Chondrocyte (in vitro differentiated cells): ENCODE measurements at places on chromosomes 2 and 18. TPM values are rescaled to one million over a fixed set of nuclear protein-coding genes. Genes with fewer than 3 reads are reported as not detected.
A peak's percentile ranks its signal among the peaks of the same experiment; 100 is the strongest.

GKN2 gene
- total RNA-seq, result not detected in 3 replicates

INHBB gene
- total RNA-seq, result 0.58 to 1.3 TPM (median 0.90 TPM) in 3 replicates

HJURP gene
- 6.9 to 9.2 TPM (median 8.2 TPM) in 3 replicates for total RNA-seq

ANKRD62 gene
- total RNA-seq, result not detected in 3 replicates

HNMT gene
- 2.0 to 4.6 TPM (median 4.5 TPM) in 3 replicates for total RNA-seq

- peaks cover 4% of the 10 kb centered on the region for H3K27me3 ChIP-seq
- DNase-seq, result no peak
- peaks cover 3% of the 10 kb centered on the region for H3K4me1 ChIP-seq
- no peak overlapping the region for H3K4me3 ChIP-seq
- H3K36me3 ChIP-seq, result no peaks in the 10 kb centered on the region
- no peak overlapping the region for H3K27ac ChIP-seq
Measured at GRCh38 chr2:47690132-47690531, 92.8 kb upstream of the MSH6 start.

DNA sequence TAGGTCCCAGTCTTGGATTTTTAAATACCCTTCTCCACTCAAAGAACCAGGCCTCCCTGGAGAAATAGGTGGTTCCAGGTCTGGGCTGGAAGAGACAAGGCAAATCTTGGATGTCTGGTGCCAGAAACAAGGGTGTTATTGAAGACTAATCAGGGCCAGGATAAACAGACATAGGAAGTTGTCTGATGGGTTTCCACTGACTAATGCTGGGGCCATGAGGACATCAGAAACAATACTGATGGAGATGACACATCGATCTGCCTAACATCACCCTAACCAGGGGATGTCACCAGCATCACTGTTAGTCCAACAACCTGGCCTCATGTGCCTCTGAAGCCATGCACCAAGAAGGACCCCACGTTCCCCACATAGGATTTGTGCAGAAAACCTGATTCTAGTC lies 42.5 kb upstream of the GLI2 start:
- H3K4me3 ChIP-seq, result no peak overlapping the region
- no peak overlapping the region for H3K27ac ChIP-seq
- no peaks in the 10 kb centered on the region for H3K36me3 ChIP-seq
- H3K4me1 ChIP-seq, result peaks cover 6% of the 10 kb centered on the region

DNA sequence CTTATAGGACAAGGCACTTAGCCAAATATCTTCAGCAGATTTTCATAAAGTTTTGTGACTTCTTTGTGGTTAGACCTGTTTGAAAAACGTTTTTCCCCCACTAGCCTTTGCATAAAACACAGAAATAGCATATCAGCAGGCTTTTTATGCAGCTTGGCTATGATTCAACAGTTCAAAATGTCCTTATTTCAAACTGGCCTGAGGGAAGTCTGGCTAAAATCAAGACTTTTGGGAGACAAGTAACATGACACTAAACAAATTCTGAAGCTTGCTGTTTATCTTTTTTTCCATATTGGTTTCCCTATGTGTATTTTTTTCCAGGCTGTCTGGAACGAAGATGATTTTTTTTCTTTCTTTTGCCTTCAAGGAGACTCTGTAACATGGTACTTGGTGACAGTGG lies 95.1 kb upstream of the L3MBTL4 start:
- H3K4me3 ChIP-seq, result peak overlapping the region; percentile 20
- no peaks in the 10 kb centered on the region for H3K36me3 ChIP-seq
- peak overlapping the region; percentile 90 for H3K27ac ChIP-seq
- DNase-seq, result no peak
- peaks cover 26% of the 10 kb centered on the region for H3K4me1 ChIP-seq

DNA sequence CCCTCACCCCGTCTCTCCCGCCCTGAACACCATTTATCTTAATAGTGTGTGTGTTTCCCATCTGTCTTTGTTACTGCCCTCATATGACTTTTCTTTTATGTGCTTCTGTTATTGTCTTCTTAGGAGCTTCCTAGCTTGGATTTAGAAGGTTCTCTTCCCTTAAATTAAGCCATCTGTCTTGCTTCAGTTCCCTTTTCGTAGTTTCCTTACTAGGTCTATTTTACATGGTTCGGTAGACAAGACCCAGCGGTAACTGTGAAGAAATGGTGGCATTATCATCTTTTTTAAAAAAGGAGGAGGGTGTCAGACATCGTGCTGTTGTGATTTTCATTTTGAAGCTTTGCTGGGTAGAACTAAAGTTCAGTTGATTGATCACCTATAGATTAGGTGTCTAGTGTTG lies 10.3 kb downstream of the NCK2 start:
- H3K36me3 ChIP-seq, result no peaks in the 10 kb centered on the region
- H3K4me1 ChIP-seq, result peaks cover 37% of the 10 kb centered on the region
- no peak for DNase-seq
- H3K27ac ChIP-seq, result no peak overlapping the region

- no peak overlapping the region for H3K4me3 ChIP-seq
- no peaks in the 10 kb centered on the region for H3K36me3 ChIP-seq
- H3K27me3 ChIP-seq, result peaks cover 2% of the 10 kb centered on the region
- no peak for DNase-seq
Measured at GRCh38 chr2:588074-588645, 89.0 kb downstream of the TMEM18 start.

DNA sequence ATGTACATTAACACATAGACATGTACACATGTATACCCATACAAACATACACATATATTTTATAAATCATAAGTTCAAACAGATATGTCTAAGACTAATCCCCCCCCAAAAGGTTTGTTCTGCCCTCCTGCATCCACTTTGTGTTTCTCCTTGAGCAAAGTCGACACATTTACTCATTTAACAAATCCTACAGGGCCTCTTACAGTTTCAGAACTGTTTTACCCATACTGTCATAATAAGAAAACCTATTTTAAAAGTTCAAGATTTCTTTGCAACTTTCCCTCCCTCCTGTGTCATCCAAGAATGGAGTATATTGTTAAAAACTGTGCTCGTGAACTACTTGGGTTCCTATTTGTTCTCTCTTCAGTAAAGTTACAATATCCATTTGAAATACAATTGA lies 166.7 kb downstream of the L3MBTL4 start:
- no peaks in the 10 kb centered on the region for H3K27me3 ChIP-seq
- no peak overlapping the region for H3K27ac ChIP-seq
- no peak overlapping the region for H3K4me3 ChIP-seq
- no peaks in the 10 kb centered on the region for H3K36me3 ChIP-seq

DNA sequence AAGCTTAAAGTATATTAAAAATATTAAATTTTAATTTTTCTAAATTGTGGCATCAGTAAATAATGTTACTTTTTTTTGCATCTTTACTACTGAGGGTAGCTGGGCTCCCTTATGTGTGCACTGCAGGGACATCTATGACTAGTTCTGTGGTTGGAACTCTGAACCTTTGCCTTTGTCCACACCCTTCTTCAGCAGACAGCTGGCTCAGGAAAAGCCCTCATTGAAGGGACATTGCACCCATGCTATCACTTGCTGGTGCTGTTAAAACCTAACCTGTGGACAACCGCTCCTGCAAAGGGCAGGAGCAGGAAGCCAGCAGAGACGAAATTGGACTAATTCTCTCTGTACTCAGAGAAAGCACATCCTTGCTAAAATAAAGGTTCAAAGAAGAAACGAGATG lies 30.1 kb downstream of the MOCOS start:
- H3K4me1 ChIP-seq, result peaks cover 4% of the 10 kb centered on the region
- H3K27me3 ChIP-seq, result no peaks in the 10 kb centered on the region
- H3K36me3 ChIP-seq, result peaks cover 16% of the 10 kb centered on the region
- no peak overlapping the region for H3K27ac ChIP-seq
- no peak overlapping the region for H3K4me3 ChIP-seq

DNA sequence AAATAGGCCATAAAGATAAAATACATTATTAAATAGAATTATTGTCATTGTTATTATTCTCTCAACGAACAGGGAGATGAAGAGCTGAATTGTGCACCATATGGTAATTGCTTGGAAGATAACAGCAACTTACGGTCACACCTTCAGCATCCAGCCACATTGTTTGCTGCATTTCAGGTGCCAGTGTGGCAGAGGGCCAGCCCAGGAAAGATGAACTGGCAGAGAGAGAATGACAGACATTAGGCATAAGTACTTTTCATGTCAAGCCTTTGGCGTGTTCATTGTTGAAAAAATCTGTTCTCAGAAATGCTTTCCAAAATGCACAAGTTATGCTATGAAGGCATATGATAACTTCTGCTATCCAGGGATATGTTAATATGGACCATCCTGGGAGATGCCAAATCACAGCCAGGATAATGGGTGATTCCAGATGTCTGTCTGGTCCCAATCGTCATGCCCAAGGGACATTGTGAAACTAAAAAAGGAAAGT lies 748.6 kb upstream of the PIK3C3 start:
- no peaks in the 10 kb centered on the region for H3K27me3 ChIP-seq
- no peaks in the 10 kb centered on the region for H3K36me3 ChIP-seq
- no peaks in the 10 kb centered on the region for H3K4me1 ChIP-seq
- no peak overlapping the region for H3K4me3 ChIP-seq
- no peak overlapping the region for H3K27ac ChIP-seq

DNA sequence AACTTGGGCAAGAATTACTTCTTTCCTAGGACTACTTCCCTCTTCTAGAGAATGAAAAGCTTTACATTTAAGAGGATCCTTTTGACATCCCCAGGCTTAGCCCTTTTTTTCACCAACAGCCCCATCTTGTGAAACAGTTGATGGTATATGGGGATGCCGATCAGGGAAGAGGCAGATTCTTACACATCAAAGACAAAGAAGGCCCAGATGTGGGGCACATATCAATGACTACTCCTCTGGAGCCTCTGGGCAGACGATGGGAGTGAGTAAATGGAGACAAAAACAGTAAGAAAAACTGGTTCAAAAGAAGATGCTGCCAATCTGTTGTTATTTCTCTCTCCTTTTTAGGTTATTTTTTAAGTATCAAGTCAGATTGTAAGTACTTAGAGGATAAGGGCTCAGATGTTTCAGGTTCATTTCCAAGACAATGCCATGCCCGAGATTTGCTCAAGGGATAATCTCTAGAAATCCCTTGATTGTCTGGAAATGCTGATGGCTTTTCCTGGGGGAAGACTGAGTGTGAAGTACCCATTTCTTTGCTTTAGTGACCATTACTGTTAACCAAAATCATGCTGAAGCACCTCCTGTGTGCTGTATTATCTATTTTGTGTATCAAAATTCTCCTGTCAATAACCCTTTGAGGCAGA lies 117.5 kb downstream of the EPHA4 start:
- no peaks in the 10 kb centered on the region for H3K4me1 ChIP-seq
- no peak overlapping the region for H3K4me3 ChIP-seq
- no peaks in the 10 kb centered on the region for H3K36me3 ChIP-seq
- H3K27ac ChIP-seq, result no peak overlapping the region
